Hepatocyte (in vitro differentiated cells): ENCODE measurements at places on chromosomes 13 and 19.
A peak's percentile ranks its signal among the peaks of the same experiment; 100 is the strongest.

DNA sequence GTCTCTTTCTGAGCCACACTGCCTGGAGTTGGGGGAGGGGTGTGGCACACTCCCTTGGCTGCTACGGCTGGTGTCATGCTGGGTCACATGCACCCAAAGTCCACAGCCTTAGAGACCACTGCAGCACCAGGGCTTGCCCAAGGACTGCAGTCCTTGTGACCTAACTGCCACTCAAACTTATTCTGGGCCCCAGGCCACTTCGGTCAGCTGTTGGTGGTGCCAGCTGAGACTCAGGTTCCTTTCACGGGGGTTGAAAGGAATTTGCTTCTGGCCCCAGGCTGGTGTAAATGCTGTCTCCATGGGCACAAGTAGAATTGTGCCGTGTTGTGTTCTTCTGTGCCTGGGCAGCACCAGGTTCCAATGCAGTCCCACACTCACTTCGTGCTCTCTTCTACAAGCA is 9.5 kb upstream of the VN1R1 start:
- H3K4me1 ChIP-seq, result no peaks in the 10 kb centered on the region
- H3K27me3 ChIP-seq, result no peaks in the 10 kb centered on the region
- DNase-seq, result no peak
- H3K36me3 ChIP-seq, result peaks cover 5% of the 10 kb centered on the region
- no peak overlapping the region for H3K27ac ChIP-seq

DNA sequence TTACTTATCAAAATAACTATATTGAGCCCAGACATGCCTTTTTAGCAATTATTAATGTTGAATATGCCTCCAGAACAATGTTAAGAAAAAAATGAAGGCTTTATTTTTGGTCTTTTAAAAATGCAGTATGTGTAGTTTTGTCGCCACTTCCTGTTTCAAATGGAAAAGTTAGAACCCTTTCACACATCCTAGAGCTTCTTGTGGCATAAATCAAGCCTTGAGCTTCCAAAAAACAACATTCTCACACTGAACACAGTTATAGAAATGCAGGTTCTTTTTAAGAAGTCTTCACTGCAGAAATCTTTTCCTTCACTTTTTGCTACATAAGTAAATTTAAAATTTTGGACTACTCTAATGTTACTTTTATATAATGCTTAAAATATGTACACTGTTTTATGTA is 108.7 kb downstream of the ESD start:
- no peaks in the 10 kb centered on the region for H3K27me3 ChIP-seq
- H3K27ac ChIP-seq, result peak overlapping the region; percentile 8
- peaks cover 28% of the 10 kb centered on the region for H3K4me1 ChIP-seq
- H3K36me3 ChIP-seq, result no peaks in the 10 kb centered on the region

DNA sequence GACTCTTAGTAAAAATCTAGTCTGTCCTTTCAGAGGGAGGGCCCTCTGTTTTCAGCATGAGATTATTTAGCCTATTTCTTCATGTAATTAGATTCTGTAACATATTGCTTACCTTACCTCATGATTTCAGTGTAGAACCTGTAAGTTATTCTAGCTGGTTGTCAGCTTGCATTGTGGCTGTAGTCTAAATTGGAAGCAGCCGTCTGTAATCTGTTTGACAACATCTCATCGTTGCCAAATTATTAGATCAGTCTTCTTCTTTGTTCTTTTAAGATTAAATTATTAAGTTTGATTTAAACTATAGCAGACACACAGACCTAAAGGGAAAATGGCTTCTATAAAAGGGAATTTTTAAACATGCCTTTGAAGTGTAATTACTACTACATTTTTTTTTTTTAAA is 34.8 kb downstream of the SLAIN1 start:
- no peak overlapping the region for H3K4me3 ChIP-seq
- no peaks in the 10 kb centered on the region for H3K4me1 ChIP-seq
- DNase-seq, result no peak

- H3K4me1 ChIP-seq, result no peaks in the 10 kb centered on the region
- no peak overlapping the region for H3K4me3 ChIP-seq
- H3K36me3 ChIP-seq, result no peaks in the 10 kb centered on the region
- no peaks in the 10 kb centered on the region for H3K27me3 ChIP-seq
Observed at GRCh38 chr19:30540761-30541160, 168.6 kb downstream of the ZNF536 start.

- no peaks in the 10 kb centered on the region for H3K36me3 ChIP-seq
- H3K4me1 ChIP-seq, result no peaks in the 10 kb centered on the region
- no peak overlapping the region for H3K4me3 ChIP-seq
- no peak for DNase-seq
- H3K27ac ChIP-seq, result no peak overlapping the region
Observed at GRCh38 chr13:29576581-29576980, 18.9 kb downstream of the SLC7A1 start.

DNA sequence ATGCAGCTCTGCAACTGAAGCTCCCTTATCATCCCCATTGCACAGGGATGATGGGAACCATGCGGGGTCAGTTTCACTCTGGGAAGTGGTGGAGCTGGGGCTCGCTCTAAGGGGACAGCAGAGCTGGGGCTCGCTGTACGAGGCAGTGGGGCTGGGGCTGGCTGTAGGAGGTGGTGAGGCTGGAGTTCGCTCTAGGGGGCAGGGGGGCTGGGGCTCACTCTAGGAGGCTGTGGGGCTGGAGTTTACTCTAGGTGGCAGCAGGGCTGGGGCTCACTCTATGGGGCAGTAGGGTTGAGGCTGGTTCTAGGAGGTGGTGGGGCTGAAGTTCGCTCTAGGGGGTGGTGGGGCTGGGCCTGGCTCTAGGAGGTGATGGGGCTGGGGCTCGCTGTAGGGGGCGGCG is 99.1 kb downstream of the UQCRFS1 start:
- no peak overlapping the region for H3K27ac ChIP-seq
- H3K4me1 ChIP-seq, result no peaks in the 10 kb centered on the region
- no peaks in the 10 kb centered on the region for H3K36me3 ChIP-seq
- no peak for DNase-seq

GRCh38 chr13:48311223-48311622 is 7.7 kb downstream of the RB1 start:
- H3K27me3 ChIP-seq, result no peaks in the 10 kb centered on the region
- no peak overlapping the region for H3K4me3 ChIP-seq
- H3K27ac ChIP-seq, result no peak overlapping the region
- no peak for DNase-seq

GRCh38 chr19:58558066-58558622 is at the start of gene UBE2M:
Gene UBE2M (minus strand): TSS chr19:58558611. CDS start chr19:58558381, 230 bp downstream.
- no peaks in the 10 kb centered on the region for H3K36me3 ChIP-seq
- H3K27me3 ChIP-seq, result no peaks in the 10 kb centered on the region
- peak within 1 kb of the TSS; percentile 98 for H3K27ac ChIP-seq

DNA sequence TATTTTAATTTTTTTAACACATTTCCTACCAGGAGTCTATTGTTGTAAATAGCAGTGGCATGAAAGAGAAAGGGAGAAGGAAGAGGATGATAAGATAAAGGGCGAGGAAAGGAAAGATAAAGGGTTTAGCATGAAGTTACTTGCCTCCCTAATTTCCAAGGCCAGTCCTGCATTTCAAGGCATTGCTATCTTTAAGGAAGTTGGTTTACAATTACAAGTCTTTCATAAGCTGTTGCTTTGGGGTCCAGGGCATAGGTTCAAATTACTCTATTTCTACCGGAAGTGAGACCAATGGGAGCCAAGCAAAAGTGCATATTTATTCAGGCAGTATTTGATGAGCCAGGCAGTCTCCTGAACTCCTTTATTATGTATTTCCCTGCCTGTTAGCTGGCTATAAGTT is 27.7 kb upstream of the UBL3 start:
- no peaks in the 10 kb centered on the region for H3K27me3 ChIP-seq
- DNase-seq, result no peak
- peak overlapping the region; percentile 62 for H3K27ac ChIP-seq

DNA sequence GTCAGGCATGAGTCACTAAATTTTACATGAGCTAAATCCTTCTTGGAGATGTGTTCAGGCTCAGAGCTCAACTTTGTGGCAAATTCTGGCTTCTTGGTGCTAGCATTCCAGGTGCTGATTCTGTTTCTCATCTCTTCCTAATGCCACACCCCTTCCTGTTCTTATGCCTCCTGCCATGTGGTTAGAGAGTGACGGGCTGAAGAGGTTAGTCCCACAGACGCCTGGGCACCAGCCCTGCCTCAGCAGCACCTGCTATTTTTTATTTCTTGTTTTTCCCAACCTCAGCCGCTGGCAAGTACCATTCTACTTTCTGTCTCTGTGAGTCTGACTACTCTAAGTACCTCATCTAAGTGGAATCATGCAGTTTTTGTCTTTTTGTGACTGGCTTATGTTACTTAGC is 329.5 kb downstream of the KCNRG start:
- H3K36me3 ChIP-seq, result no peaks in the 10 kb centered on the region
- H3K4me1 ChIP-seq, result peaks cover 5% of the 10 kb centered on the region
- H3K27ac ChIP-seq, result no peak overlapping the region
- no peaks in the 10 kb centered on the region for H3K27me3 ChIP-seq
- no peak for DNase-seq
- H3K4me3 ChIP-seq, result no peak overlapping the region

GRCh38 chr13:99160415-99160814 is 40.2 kb upstream of the UBAC2 start:
- H3K36me3 ChIP-seq, result no peaks in the 10 kb centered on the region
- H3K27ac ChIP-seq, result no peak overlapping the region

GRCh38 chr19:38425810-38426466 is at the start of gene RASGRP4:
Gene RASGRP4 (minus strand): TSS chr19:38426219. CDS start chr19:38426091, 128 bp downstream.
- no peaks in the 10 kb centered on the region for H3K36me3 ChIP-seq
- no peaks in the 10 kb centered on the region for H3K4me1 ChIP-seq
- no peaks in the 10 kb centered on the region for H3K27me3 ChIP-seq
- no peak within 1 kb of the TSS for H3K4me3 ChIP-seq

DNA sequence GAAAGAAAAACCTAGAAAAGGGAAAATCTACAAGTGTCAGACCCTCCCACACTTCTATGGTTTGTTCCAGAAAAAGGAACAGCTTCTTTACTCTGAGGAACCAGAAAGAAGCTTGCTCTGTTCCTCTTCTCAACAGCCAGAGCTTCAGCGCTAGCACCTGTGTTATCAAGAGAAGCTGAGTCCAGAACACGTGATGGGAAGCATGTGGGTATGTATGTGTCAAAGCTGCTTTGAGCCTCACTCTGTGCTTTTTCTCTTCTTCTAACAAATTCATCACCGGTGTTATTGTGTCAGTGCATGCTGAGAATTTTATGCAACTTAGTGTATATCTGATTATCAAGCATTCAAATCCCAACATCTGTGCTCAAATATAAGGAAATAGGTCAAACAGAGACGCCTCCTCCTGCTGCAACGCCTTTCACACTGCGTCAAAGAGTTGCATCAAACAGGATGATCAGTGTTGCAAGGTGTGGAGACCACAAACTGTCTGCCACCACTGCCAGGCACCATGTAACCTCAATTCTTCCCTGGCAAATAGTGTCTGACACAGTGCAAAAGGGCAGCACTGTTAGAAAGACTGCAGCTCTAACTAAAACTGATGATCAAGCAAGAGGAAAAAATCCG is 83.9 kb downstream of the LRRC63 start:
- no peaks in the 10 kb centered on the region for H3K36me3 ChIP-seq
- H3K27ac ChIP-seq, result no peak overlapping the region
- no peak for DNase-seq
- H3K4me1 ChIP-seq, result peaks cover 7% of the 10 kb centered on the region
- no peak overlapping the region for H3K4me3 ChIP-seq

GRCh38 chr13:52760077-52760476 is 20.5 kb upstream of the CNMD start:
- no peak overlapping the region for H3K4me3 ChIP-seq

- DNase-seq, result no peak
- no peaks in the 10 kb centered on the region for H3K27me3 ChIP-seq
- no peak overlapping the region for H3K27ac ChIP-seq
- H3K4me3 ChIP-seq, result no peak overlapping the region
- H3K36me3 ChIP-seq, result no peaks in the 10 kb centered on the region
- H3K4me1 ChIP-seq, result no peaks in the 10 kb centered on the region
Observed at GRCh38 chr19:19571071-19571786, 33.2 kb downstream of the CILP2 start.

GRCh38 chr13:39196965-39197646 is 158.8 kb downstream of the NHLRC3 start:
- H3K4me1 ChIP-seq, result no peaks in the 10 kb centered on the region
- no peaks in the 10 kb centered on the region for H3K27me3 ChIP-seq
- no peak overlapping the region for H3K4me3 ChIP-seq
- no peak overlapping the region for H3K27ac ChIP-seq
- DNase-seq, result no peak

- H3K4me1 ChIP-seq, result no peaks in the 10 kb centered on the region
- H3K27me3 ChIP-seq, result no peaks in the 10 kb centered on the region
- no peak for DNase-seq
Observed at GRCh38 chr19:51822946-51823345, 28.0 kb downstream of the FPR3 start.

DNA sequence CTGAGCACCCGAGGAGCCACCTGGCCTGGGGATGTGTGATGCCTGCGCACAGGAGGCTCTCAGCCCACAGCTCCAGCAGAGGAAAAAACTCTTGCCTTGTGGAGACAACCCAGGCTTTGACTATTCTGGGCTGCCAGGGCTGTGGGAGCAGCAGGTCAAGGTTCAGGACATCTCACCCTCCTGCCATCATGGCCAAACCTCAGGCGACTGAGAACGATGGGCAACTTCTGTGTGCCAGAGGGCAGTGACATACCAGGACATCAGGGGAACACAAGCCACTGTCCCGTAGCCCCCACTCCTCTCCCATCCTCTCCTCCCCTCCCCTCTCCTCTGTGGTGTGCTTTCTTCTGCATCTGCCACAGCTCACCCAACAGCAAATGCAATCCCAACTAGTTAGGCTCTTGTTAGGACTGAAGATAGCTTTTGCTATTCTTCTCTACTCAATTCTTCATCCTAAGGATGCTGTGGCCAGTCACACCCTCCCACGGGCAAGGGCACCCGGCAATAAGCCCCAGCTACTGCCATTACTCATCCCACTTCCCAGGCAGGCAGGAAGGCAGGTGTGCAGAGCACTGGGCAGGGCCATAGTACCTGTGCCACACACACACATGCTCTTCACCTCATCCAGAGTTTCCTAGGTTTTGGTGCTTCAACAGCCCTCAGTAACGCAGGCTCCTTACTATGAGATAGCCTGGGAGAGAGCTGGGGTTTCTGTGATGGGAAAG is 16.8 kb downstream of the ELL start:
- no peak for DNase-seq
- H3K4me3 ChIP-seq, result no peak overlapping the region
- peak overlapping the region; percentile 81 for H3K27ac ChIP-seq
- no peaks in the 10 kb centered on the region for H3K36me3 ChIP-seq
- peaks cover 42% of the 10 kb centered on the region for H3K4me1 ChIP-seq
- no peaks in the 10 kb centered on the region for H3K27me3 ChIP-seq

- H3K27me3 ChIP-seq, result no peaks in the 10 kb centered on the region
- no peak for DNase-seq
- no peak overlapping the region for H3K4me3 ChIP-seq
- H3K27ac ChIP-seq, result no peak overlapping the region
- H3K4me1 ChIP-seq, result no peaks in the 10 kb centered on the region
Observed at GRCh38 chr19:47499371-47499770, 15.4 kb upstream of the KPTN start.
